ENCODE measurements at places on chromosomes 13 and 19.

GRCh38 chr13:78402708-78403400, 200.5 kb downstream of the POU4F1 start:
- no peak for DNase-seq

DNA sequence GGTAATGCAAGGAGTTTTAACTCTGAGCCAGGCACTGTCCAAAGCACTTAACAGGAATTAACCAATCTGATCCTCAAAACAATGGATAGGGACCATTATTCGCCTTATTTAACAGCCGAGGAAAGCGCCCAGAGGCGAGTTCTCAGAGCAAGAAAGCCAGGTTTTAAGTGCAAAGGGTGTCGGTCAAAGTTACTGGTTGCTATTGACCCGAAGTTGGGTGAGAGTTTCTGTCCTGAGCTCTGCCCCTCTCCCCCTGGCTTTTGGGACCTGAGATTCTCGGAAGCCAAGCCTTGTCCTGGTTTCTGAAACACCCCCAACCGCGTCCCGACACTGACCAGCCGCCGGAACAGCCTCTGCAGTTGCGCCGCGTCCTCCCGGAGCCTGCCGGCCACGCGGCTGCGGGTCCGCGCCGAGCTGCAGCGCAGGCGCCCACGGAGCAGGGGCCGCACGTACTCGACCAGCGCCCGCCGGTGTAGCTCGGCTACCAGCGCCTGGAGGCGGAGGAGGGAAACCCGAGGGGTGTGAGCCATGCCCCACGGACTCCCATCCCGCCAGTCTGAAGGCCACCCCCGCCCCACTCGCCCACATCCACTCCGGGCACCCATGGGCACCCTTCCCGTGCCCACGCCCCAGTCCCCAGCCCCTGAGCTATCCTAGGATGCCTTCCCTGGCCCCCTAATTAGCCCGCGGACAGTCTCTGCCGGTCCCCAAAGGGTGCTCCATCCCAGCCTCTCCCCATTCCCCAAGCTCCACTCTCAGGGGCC, 27.8 kb downstream of the EXOC3L2 start:
- no peak for DNase-seq

- DNase-seq: no peak
Observed at GRCh38 chr19:3862826-3863500, 5.9 kb downstream of the ZFR2 start.

DNA sequence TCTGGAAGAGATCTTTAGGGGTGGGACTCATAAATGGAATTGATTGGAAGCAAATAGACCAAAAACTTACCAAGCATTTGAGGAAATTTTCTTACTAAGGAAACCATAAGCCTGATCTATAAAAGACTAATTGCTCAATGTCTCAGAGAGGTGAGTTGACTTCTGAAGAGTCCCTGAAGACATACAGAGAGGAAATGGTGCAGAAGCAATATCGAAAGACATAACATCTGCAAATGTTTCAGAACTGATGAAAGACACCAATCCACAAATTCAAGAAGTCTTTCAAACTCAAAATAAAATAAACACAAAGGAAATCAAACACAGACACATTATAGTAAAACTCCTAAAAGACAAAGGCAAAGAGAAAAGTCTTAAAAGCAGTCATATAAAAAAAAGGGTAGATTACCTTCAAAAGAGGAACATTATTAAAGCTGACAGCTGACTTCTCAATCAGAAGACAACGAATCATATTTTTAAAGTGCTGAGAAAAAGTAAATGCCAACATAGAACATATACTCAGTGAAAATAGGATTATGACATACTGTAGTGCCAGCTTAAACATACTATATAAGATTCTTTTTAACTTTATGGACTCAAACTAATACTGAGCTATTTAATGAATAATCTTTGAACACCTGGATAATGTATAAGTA, 45.4 kb upstream of the CALM3 start:
- DNase-seq: no peak

DNA sequence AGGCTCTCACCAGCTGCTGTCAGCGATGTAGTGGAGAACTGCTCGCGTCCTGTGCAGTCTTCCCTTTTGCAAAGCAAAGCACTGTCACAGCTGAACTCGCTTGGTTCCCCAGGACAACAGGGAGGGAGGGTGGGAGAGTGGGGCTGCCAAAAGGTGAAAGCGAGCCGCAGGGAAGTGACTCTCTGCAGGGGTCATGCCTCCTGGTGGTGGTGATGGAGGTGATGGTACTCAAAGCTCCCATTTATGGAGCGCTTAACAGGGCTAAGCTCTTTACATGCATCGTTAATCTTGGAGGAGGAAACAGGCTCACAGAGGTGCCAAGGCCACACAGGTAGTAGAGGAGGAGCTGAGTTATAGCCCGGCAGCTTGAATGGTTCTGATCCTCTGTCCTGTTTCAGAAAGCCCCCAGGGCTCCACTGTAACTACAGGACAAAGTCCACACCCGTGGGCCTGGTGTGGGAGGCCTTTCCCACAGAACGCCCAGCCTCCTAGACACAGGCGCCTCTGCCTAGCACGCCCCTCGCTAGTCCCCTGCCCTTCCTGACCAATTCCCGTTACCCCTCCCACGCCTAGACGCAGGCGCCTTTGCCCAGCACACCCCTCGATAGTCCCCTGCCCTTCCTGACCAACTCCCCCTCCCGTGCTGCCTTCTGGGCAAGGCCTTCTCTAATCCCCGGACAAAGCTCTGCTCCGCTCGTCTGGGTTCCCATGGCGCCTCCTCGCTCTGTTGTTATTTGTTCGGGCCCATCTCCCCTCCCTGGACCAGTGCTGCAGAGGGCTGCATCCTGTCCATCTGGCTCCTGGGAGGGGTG, 10.7 kb downstream of the PPP1R37 start:
- DNase-seq: no peak

DNA sequence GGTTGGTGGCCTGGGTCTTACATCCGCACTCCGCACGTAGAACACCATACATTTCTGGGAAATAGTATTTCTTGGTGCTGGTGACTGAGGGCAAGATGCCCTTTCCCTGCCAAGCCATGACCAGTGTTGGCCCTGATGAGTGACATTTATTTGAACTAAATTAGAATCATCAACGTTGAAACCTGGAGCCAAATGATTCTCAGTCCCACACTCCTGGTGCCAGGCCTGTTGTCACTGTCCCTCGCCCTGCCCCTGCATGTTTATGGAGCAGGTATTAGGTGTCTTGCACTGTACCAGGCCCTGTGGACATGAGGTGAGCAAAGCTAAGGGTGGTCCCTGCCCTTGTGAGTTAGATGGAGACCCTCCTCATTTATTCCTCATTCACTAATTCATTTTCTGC, 5.8 kb downstream of the CHST8 start:
- DNase-seq: no peak
